ENCODE measurements at places on chromosomes 13 and 19.

DNA sequence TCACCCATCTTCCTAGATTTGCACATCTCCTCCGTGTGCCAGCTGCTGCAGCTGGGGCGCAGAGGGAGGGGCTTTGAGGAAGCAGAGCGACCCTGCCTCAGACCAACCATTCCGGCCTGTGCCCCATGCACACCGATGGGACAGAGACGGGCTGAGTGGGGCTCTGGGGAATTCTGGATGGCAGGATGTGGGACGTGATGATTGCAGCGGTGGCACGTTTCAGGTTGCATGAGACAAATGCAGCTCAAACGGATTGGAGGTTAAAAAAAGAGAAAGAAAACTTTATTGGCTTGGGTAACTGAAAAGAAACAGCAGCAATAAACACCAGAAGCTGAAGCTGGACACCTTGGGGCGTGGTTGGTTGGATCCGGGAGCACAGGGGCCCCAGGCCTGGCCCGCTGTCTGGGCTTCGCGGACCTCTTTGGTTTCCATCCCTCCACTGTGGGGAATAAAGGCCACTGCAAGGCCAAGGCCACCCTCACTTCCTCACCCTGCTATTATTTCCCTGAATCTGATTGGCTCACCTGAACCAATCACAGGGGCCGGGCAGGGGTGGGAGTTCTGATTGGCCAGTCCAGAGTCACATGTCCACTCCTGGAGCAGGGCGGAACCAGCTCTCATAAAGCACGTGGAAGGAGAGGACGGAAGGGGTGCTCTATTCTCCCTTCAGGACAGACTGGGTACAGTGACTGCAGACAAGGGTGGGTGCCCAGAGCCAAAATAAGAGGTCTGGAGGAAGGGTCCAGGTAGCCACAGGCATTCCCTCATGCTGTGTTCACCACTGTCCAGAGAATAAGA, 6.1 kb upstream of the ZNF787 start:
- DNase-seq: no peak

DNA sequence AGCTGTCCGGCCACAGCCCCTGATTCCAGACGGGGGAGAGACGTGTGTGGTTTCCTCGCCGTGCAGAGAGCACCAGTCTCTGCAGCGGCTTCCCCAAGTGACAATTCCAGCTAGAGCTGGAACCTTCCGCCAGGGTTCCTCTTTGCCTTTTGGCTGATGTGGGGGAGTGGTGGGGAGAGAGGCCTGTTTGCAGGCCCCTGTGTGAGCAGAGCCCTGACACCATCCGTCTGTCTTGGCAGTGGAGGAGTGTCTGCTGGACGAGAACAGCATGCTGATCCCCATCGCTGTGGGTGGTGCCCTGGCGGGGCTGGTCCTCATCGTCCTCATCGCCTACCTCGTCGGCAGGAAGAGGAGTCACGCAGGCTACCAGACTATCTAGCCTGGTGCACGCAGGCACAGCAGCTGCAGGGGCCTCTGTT, 25.0 kb downstream of the LAMP1 start:
- no peak for DNase-seq

DNA sequence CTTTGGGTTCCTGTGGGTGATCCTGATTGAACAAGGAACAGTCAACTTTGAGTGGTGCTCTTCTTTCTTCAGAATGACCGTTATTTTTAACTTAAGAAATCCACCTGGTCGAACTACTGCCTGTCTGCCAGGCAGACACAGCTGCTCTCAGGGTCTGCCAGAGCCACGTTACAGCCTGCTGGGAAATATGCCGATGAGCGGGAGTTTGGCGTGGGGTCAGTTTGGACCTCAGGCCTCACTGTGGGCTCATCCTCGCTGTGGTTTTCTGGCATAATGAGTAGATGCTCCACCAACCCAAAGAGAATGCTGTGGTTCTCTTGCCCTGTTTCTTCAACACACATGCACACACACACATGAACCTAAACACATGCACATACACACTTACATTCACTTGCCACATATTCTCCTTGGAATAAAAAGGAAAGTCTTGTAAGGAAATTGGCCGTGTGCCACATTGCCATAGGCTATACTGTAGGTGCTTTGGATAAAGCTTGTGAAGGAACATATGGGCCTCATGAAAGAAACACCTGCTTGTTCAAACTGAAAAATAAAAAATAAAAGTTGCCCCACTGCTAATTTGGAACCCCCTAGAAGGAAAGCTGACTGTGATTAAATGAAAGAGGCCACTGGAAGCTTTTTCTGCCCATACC, 598.7 kb upstream of the KLF12 start:
- DNase-seq: peak; percentile 30

GRCh38 chr13:37546087-37546486, 52.5 kb downstream of the POSTN start:
- no peak for DNase-seq

DNA sequence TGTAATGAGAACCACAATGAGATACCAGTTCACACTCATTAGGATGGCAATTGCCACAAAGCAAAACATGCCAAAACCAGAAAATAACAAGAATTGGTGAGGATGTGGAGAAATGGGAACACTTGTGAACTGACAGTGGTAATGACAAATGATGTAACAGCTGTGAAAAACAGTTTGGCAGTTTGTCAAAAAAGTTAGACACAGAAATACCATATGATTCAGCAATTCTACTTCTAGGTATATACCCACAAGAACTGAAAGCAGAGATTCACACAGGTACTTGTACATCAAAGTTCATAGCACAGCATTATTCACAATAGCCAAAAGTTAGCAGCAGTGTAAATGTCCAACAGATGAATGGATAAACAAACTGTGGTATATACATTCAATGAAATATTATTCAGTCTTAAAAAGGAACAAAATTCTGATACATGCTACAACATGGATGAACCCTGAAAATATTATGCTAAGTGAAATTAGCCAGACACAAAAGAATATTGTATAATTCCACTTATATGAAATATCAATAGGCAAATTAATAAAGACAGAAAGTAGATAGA, 96.5 kb downstream of the UGGT2 start:
- DNase-seq: no peak

- peak; percentile 7 for DNase-seq
These were observed 1.0 kb upstream of the ICAM5 start for GRCh38 chr19:10288662-10289166.

DNA sequence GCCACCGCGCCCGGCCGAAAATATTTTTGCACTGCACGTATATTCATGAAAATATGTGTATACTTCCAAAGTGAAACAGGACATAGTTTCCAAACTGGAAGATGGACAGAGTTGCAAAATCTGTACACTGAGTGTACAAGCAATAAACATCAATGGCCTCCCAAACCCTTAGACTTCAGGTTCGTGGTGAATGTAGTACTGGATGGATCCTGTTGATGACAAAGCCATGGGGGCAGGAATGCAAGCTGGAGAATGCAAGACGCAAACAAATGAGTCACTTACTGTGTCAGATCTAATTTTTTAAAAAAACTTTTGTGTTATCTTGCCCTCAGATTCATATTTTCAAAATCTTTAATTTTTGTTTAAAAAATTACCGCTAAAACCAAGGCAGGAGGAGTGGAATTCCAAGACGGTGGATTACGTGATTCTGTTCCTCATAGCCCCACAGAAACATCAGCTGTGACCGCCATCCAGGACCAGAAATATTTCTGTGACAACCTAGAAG, 12.7 kb upstream of the LILRA2 start:
- no peak for DNase-seq

DNA sequence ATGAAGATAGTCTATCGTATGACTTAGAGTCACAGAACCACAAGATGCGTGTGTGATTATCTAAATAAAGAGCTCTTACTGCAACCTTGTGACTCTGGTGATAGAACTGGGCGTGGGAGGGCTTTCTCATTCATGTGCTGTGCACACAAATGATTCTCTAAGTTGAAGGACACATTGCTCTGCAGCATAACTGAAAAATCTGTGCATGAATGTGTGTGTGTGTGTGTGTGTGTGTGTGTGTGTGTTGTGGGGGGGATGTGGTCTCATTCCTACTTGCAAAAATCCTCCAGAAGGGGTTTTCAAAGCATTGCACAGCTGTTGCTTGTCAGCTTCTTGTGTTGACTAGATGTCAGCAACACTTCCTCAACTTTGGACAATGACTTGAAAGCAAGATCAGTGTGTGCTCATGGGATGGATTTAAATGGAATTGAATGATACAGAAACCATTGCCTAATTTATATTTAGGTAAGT, 22.4 kb downstream of the LRCH1 start:
- DNase-seq: no peak

DNA sequence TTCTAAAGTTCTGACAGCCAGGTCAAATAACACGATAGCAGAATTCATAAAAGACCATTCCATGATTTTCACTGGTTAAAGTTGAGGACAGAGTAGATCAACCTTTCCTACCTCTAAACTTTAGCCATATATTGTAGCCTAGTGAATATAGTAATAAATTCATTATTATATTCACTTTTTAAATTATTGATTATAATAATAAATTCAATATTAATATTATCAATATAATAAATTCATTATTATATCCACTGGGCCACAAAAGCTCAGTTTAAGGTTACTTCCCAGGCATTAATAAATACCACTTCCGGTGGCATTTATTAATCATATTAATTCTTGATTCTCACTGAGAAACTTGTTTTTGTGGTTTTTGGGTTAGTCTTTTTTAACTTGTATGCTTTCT, 85.7 kb upstream of the GPC6 start:
- no peak for DNase-seq

- DNase-seq: no peak
These were observed 36.3 kb upstream of the PSG9 start for GRCh38 chr19:43305642-43306041.

DNA sequence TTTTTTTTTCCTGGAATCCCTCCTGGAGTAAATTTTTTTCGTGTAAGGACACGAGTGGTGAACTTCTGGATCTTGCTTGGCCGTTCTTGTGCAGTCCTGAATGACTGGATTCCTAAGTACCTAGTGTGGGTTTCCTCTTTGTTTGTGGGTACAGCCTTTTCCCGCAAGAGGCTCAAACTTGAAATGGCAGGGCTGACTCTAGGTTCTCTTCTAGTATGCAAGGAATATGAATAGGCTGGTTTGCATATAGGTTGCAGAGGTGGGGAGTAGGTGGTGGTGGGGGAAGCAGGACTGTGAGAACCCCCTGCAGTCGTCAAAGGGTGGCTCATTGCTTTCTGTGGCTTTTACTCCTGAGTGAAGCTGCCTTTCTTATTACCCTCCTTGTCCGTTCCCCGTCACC, 13.6 kb downstream of the UBAC2 start:
- no peak for DNase-seq

DNA sequence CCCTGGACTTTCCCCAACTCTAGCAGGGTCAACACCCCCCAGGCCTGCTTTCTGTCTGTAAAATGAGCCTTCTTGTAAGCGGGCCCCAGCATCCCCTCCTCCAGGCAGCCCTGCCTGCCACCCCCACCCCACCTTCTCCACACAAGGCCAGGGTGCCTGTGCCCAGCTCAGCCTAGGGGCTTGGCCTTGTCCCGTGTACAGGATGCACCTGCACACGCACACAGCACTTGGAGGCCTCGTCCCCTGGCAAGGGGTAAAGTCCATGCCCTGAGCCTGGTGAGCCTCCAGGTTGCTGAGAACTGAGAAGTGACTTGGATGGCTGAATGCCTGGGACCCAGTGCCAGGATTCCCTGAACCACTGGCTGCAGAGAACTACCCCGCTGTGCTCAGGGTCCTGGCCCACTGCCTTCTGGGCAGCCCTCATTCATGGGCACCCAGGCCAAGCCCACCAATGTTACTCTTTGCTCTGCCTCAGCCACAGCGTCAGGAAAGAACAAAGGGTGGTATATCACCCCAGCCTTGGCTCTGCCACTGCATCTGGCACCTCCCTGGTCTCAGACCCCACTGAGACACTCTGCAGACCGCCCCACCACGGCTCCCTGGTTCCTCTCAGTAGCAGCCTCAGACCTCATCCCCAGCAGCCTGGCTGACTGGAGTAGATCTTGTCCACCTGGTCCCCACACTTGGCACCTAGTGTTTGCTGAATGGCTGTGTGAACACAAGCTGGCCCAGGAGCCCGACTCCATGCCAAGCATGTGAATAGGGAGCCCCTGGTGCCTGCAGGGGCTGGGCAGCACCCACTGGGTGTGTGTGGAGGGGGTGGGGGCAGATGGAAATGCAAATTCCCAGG, 1.8 kb upstream of the TM6SF2 start:
- no peak for DNase-seq

DNA sequence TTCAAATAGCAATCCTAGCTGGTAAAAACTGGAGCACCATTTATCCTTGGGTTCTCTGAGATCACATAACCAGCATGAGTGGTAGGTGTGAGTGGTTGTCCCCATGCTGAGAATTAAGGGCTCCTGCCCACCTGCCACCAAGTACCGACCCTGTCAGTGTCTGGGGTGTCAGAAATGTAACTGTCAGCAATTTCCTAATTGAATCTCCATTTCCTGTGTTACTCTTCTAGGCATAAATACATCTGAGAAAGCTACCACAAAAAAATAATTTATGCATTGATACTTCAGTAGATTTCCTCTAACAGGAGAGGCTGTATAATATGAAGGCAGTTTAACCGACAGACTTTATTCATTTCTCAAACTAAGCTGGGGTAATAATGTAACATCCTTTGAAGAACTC, 25.1 kb downstream of the CPB2 start:
- no peak for DNase-seq

DNA sequence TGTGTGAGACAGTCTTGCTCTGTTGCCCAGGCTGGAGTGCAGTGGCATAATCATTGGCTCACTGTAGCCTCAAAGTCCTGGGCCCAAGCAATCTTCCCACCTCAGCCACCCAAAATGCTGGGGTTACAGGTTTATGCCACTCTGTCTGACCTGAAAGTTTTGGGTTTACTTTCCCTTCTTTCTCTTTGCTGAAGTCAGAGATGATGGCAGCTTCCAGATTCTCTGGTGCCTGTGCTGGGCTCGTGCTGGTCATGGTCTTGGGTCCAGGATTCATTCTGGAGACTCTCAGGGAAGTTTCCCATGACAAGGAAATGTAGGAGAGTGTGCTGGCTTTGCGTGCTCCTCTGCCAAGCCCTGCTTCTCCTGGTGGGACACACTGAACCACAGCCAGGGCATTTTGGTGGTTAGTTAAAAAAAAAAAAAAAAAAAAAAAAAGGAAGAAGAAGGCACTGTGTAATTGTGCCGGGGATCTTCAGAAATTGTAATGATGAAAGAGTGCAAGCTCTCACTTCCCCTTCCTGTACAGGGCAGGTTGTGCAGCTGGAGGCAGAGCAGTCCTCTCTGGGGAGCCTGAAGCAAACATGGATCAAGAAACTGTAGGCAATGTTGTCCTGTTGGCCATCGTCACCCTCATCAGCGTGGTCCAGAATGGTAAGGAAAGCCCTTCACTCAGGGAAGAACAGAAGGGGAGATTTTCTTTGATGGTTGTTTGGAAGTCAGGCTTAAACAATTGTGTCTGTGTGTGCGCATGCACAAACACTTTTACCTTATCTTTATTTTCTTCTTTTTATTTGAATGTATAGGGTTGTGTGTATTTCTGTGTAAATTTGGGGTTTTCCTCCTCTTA, at the start of gene ALOX5AP:
TSS of gene ALOX5AP (plus strand) at position 519 of the 847 bp plus-strand sequence. CDS start at position 582, 63 bp downstream.
- no peak for DNase-seq

- DNase-seq: no peak
These were observed 16.4 kb downstream of the PLEKHF1 start for GRCh38 chr19:29681422-29682235.

GRCh38 chr19:38134540-38135149, 89.4 kb downstream of the DPF1 start:
- peak; percentile 12 for DNase-seq

GRCh38 chr19:42558450-42559150, 30.3 kb upstream of the CEACAM1 start:
- DNase-seq: no peak

GRCh38 chr19:28023064-28023463, 1189.9 kb downstream of the UQCRFS1 start:
- DNase-seq: no peak

- DNase-seq: peak; percentile 57
These were observed 34.6 kb upstream of the KATNAL1 start for GRCh38 chr13:30341815-30342570.
